ENCODE measurements at places on chromosomes 2 and 18.
A peak's percentile ranks its signal among the peaks of the same experiment; 100 is the strongest.

GRCh38 chr18:65968239-65969004 lies 217.6 kb downstream of the CDH7 start:
- DNase-seq: peak; percentile 27

DNA sequence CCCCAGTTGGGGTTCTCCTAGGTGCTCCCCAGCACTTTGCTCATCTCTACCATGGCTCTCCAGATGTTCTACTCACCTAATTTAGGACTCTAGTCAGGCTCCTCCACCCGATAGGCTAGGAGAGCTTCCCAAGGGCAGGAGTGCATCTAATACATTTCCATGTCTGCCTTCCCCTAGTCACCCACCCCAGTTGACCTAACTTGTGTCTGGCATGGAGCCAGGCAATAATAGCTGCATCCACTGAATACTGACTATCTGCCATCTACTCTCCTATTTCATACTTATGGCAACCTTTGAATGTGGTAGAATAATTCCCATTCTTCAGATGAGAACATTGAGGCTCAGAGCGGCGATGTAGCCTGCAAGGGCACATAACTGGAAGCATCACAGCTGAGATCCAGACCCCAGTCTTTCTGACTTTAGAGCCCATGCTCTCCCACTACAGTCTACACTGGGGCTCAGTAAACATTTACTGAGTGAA lies 71.8 kb upstream of the YWHAQ start:
- no peak for DNase-seq

DNA sequence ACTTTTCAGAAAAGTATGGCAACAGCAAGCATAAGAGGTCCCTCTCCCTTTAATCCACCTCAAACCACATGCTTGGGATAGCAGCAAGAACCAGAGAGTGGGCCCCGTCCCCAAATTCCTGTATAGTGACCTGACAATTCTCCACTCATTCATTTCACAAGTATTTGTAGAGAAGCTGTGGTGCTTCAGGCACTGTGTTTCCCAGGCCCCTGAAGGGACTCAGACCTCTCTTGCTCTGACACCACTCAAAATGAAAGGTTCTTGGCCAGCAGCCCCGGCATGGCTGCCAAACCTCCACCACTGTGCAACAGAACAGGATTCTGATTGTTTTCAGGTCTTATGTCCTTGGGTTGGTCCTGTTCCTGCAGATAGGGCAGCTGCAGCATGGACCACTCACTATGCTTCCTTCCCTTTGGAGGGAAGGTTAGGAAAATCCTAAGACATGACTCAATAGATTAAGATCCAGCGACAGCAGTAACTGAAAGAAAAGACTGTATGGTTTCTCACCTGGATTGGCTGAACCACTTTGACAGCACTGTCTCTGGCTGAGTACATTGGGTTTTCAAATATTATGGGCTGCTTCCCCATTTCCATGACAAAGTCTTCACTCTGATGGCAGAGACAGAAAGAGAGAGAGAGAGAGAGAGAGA lies 67.6 kb downstream of the DHRS9 start:
- no peak for DNase-seq

- DNase-seq: no peak
These were observed 264.0 kb upstream of the CXCR4 start for GRCh38 chr2:136381722-136382633.

- DNase-seq: no peak
These were observed 42.6 kb downstream of the EDAR start for GRCh38 chr2:108946442-108946841.

GRCh38 chr2:241797441-241798080 lies 11.4 kb upstream of the NEU4 start:
- DNase-seq: no peak

DNA sequence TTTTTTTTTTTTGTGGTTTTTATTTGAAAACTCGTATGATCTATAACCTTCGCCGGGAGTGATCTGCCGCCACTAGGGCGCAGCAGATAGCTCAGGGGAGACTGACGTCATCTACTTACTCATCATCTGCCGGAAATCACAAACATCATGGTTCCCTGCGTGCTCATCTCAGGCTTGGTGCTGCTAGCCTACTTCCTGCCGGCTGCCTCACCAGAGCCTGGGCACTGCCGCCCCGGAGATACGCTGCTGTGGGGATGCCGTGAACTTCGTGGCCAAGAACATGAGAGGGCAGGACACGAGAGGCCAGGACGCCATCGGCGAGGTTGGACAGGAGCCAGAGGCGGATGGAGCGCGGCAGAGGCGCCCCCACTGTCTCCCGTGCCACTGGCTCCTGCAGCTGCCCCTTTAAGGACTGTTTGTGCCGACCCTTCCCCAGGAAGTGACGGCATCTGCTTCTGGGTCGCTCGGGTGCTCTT lies 68.8 kb downstream of the DOK6 start:
- DNase-seq: peak; percentile 29

- no peak for DNase-seq
These were observed 2.7 kb downstream of the MC2R start for GRCh38 chr18:13912601-13913000.

DNA sequence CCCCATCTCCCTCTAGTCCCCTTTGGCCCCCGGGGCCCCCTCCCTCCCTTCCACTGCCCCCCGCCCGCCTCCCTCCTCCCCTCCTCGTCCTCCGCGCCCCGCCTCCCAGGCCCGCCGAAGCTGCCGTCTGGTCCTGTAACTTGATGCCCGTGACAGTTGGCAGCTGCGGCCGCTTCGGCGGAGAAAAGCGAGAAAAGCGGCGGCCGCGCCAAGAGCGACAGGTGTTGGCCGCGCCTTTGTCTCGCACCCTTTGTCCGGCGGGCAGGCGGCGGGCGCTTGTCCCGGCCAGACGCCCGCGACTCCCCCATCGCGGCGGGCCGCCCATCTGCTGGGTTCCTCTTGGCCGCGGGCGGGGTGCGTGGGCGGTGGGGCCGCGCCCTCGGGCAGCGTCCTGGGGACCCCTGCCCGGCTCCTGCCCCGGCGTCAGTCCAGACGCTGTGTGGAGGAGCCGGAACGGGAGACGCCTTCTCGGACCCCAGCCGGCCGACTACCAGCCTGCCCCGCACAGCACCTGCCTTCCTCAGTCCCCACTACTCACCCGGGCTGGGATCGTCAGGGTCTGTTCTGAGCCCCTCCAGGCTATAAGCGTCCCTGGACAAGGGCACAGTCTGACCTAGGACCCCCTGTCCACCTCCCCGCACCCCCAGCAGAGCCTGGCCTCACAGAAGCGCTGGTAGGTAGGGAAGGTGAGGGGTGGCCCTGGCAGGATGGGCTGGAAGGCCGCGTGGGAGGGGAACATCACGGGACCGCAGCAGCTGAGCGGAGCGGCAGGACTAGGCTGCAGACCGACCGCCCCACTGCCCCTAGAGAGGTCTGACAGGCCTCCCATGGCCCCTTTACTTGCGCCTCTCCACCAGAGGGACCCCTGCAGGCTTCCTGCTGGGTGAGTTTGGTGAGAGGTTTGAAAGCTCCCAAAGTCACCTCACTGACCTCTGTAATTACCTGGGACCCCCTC lies 1.2 kb upstream of the HES6 start:
- DNase-seq: peak; percentile 51

DNA sequence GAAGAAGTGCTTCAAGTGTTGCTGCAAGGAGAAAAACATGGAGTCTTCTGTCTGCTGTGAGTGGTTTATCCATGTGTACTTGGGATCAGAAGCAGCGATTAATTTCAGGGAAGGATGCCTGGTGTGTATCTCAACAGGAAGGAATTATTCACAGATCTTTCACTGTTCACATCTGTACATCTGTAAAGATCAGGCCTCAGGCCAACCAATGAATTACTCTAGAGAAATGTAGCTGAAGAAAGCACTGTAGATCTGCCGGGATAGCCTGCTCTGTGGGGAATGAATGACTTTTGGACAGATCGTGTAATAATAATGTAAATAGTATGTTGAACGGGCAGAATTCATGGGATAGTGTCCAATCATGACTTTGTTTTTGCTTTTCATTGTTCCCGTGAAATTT lies 54.0 kb upstream of the SPP2 start:
- DNase-seq: no peak

DNA sequence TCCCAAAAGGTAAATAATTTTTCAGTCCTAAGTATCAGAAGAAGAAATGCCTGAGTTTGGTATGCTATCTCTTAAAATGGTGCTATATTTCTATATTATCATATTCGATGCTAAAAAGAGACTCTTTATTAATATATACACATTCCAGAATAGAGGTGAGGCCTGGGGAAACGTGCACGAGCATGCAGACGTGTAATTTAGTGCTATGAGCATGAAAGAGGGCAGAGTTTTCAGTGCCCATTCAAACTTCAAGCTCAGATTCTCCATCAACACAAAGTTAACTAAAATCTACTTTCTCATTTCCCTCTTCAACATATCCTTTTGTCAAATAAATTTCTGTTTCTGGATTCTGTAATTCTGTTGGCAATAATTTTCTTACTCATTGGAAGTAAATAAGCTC lies 5.7 kb upstream of the COBLL1 start:
- DNase-seq: no peak
